GM20000 (cell line): ENCODE measurements at places on chromosomes 6 and 20.
A peak's percentile ranks its signal among the peaks of the same experiment; 100 is the strongest.

GRCh38 chr6:72624557-72625160 lies 2.8 kb downstream of the KCNQ5 start:
- peak; percentile 26 for DNase-seq

- DNase-seq: no peak
These were observed 369.2 kb downstream of the HAO1 start for GRCh38 chr20:7571101-7571500.

- DNase-seq: no peak
These were observed 548.2 kb downstream of the KIF16B start for GRCh38 chr20:16025084-16025483.

GRCh38 chr6:7673063-7673536 lies 52.8 kb upstream of the BMP6 start:
- DNase-seq: no peak
